ENCODE measurements at places on chromosomes 6 and 20.
A peak's percentile ranks its signal among the peaks of the same experiment; 100 is the strongest.

DNA sequence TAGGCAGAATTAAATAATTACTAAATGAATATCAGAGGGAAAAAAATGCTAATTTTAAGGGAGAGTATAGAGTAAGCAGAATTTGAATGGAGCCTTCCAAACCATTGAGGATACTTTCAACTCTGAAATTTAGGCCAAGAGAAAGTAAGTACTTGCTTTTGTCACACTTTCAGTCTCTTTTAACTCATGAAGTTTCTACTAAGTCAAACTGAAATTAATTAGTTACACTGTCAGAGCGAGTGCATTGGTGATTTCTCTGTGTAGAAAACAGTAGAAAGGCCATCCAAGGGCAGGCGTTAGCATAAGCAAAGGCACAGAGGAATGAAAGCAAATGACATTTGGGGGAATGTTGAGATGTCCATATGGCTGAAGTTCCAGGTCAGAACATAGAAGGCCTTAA is 92.9 kb downstream of the PLEKHG1 start:
- no peak for DNase-seq

DNA sequence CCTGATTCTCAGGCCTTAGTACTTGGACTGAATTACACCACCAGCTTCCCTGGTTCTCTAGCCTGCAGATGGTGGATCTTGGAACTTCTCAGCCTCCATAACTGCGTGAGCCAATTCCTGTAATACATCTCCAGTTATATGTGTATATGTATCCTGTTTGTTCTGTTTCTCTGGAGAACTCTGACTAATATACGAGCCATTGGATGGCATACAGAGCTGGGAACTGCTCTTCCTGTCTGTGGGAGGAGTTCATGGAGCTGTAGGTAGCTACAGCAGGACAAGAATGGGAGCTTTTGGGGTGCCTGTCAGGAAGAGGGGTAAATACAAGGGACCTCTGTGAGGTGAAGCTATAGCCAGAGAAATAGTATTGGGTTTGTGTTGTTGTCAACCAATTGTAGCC is 41.2 kb downstream of the TMEM14A start:
- DNase-seq: no peak

DNA sequence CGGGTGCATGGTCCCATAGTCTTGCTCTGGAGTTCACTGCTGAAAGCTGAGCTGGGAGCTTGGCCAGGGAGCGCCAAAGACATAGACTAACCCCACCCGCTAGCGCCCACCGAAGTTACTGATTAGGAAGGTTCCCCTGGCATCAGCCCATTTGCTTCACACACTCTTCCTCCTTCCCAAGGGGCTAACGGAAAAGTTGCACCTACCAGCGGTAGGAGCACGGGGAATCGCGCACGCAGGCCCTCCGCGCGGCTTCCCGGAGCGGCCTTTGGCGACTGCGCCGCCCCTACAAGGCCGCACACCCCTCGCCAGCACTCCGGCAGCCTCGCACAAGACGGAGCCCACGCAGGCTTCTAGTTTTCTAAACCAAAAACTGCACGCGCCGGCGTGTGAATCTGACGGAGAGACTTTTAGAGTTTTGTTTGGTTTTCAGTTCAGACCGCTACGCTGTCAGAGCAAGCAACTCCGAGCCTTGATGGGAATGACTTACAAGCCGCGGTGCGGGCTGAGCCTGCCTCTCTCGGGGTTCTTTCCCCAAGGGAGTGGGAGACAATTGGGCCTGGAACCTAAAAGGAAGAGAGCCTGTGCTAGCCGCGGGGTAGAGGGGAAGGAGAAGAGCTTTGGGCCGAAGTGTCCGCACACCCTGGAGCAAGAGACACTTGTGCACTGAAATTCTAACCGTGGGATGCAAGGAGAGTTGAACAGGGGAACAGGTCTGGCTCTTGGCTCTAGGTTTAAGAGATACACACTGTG is 891 bp upstream of the POU3F2 start:
- peak; percentile 86 for DNase-seq

GRCh38 chr6:19905584-19905983 is 68.4 kb downstream of the ID4 start:
- DNase-seq: no peak

- peak; percentile 71 for DNase-seq
Measured at GRCh38 chr20:57788936-57789613, 79.3 kb upstream of the PMEPA1 start.

DNA sequence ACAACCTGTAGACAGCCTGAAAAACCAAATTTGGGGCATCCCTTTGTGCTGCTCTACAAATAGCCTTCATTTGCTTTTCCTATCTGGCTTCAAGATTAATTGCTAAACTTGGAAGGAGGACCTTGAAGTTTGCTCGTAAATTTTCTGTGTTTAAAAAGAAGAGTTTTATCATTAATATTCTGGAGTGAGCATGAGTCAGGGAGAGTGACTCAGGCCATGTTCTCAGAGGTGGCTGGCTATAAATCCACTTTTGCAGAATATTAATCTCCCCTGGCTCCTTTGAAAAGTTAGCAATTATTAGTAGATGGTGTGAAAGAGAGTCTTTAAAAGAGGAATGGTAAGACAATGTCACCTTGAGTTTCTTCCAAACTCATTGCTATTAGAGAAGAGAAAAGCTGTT is 91.0 kb downstream of the ANKEF1 start:
- no peak for DNase-seq

GRCh38 chr6:158643836-158644230 is 710 bp downstream of the DYNLT1 start:
- DNase-seq: no peak

DNA sequence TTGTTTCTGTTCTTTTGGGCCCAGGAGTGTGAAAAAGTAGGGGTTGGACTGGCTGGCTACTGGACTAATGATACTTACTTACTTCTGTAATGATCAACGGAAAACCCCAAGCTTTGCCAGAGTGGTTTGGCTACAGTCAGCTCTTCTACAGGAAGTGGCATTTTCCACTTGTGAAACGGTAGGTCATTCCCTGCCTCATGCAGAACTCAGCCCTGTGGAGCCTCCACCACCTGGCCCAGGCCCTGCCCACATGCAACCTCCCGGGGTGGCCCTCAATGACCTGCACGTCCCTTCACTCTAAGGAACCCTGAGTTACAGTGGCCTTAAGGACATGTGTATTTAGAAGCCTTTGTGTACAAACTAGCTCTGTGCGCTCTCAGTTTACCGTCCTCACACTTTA is 140.4 kb downstream of the DTNBP1 start:
- DNase-seq: no peak

DNA sequence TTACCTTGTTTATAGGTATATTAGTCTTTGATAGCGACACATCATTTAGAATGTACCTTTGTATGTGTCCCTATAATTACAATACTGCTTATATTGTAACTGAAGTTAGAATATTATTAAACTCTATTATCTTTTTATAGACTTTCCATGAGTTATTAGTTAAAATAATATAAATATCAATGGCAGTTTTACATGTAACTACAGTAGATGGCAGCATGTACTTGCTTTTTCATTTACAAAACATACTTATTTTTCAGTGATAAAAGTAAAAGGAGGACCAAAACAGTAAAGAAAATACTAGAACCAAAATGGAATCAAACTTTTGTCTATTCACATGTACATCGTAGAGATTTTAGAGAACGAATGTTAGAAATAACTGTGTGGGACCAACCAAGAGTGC is 364.3 kb downstream of the RIMS1 start:
- no peak for DNase-seq

DNA sequence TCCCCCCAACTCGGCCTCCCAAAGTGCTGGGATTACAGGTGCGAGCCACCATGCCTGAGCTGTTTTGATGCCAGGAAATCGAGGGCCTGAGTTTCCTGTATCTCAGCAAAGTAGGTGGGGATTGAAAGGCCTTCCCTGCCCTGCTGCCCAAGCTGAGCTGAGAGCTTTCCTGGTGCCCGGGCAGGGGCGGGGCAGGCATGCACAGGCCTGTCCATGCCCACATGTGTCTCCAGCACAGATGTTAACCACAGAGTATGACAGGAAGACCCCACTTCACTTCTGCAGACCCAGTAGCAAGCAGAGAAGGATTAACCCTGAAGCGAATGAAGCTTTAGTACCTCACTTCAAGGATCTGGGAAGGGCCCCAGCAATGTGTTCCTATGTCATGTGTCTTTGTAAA is 66.0 kb downstream of the GPR6 start:
- DNase-seq: peak; percentile 75

DNA sequence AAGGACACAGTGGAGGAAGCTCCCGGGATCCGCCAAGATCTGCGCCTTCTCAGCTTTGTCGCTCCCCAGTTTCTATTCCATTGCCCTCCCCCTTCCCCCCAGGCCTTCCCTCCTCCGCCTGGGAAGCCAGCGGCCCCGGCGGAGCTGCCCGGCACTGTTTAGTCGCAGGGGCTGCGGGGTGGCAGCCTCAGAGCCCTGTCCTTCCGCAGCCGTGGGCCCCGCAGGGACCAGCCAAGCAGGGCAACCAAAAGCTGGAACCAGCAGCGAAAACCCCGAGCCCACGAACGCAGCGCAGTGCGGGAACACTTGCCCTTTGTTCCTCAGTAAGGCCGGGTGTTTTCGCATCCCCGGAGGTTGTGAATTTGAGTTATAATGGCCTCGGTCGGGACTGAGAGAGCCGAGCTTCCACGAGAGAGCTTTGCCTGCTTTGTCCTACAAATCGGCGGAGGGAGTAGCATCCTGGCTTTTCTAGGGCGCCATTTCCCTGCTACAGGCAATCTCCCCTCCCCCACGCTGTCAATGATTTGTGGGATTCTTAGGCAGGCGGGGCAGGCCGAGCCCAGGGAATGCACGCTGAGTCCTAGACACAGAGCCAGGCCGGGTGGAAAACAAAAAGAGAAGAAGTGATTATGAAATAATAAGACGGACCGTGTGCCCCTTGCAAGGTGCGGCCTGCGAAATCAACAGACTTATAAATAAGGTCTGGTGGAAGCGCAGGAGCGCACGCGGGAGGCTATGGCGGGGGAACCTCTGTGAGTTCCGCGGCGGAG is 4.0 kb upstream of the TUBB2B start:
- DNase-seq: peak; percentile 73

DNA sequence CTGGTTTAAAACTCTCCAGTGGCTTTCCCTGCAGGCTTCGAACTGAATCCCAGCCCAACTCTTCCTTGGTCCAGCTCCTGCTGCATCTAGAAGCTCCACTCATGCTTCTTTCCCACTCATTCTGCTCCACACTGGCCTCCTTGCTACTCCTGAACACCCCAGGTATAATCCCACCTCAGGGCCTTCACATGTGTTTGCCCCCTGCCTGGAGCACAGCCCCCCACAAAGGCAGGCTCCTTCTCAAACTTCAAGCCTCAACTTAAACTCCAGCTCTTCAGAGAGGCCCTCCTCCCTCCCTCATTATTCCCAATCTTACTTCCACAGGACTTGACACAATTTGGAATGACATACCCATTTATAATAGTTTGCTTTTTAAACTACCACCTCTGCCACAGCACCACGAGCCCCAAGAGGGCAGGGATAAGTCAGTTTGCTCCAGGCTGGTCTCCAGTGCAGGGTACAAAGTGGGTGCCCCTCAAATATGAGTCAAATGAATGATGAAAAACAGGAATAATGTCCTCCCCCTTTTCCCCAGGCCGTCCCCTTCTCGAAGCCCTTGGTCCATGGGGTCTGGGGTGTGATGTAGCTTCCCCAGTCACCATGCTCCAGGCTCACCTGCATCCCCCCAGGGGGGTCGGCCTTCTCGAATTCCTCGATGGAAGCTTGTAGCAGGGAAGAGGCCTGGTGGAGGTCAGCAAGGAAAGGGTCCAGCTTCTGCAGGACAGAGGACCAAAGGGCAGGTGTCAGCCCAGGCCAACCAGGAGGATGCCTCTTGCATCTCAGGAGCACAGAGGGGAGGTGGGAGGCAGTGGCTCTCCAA is 37.4 kb downstream of the KIAA1755 start:
- no peak for DNase-seq

- no peak for DNase-seq
Measured at GRCh38 chr6:165891320-165891719, 228.3 kb upstream of the PDE10A start.

DNA sequence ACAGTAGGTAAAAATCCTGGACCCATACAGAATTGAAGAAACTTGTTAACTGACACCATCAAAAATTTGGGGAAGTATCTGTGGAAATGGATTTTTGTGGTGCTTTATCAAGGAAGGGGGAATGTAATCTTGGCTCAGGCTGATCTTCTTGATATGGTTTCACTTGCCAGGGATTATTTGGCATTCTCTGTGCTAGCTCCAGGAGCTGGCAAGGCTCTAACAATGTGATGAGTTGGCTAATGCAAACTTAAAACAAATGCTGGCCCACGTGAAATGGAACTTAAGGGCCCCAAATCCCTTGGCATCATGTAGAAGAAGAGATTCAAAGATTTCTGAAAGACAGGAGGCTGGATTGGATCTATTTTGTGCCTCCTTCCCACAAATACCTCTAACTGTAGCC is 13.1 kb downstream of the KCNS1 start:
- no peak for DNase-seq

DNA sequence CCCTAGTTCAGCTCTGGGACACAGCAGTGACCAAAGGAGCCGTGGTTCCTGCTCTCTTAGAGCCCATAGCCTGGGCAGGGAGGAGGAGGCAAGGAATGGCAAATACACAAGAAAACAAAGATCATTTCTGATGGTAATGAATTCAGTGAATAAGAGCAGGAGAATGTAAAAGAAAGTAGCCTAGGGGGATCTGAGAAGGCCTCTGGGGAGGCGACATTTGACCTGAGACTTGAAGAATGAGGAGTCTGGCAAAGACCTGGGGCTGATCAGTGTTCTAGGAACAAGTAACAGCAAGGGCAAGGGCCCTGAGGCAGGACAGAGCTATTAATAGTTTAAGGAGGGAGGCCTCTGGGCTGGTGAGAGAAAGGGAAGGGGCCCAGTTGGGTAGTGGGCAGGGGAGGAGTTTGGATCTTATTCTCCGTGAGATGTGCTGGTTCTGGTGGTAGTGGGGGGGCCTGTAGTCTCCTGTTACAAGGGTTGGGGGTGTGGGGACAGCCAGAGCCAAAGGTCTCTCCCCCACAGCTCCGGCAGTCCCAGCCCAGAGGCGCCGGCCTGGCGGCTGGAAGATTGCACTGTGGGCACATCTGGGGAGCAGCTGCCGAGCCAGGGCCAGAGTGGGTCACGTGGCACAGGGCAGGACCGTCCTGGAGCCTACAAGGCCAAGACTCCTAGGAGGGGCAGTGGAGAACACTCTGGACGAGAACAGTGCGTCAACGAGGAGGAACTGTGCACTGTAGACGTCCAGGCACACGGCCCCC is 9.3 kb upstream of the ID1 start:
- DNase-seq: peak; percentile 97

All from lower leg skin (tissue), 4 donors.